Immature natural killer cell (primary cell): ENCODE measurements at places on chromosomes 11 and 22.
A peak's percentile ranks its signal among the peaks of the same experiment; 100 is the strongest.

DNA sequence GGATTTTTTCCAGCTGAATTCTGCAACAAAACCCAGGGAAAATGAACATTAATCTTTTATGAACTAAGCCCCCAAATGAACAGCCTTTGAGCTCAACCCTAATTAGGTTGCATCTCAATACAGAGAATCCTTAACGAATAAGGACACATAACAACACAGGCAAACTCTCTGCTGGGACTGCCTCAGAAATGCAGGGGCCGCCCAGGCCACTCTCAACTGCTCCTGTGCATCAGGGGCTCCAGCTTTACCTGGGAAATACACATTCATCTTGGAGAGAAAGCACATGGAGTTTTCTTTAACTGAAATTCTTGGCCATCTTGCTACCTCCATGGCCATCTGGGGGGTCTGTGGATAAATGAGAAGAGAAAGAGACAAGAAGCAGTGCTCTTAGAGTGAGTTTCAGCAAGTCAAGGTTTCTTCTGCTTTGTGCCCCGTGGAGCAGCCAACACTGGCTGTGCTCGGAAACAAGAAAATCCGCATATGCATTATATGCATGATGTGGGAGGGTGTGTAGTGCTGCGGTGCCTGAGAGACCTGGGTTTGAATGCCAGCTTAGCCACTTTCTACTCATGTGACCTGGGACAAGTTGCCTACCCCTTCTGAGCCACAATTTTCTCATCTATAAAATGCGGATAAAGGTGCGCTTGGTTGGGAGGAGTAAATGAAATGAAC is 81.9 kb upstream of the RCN1 start:
- no peak for DNase-seq

GRCh38 chr11:129739339-129739738 is 76.3 kb upstream of the TMEM45B start:
- DNase-seq = no peak

DNA sequence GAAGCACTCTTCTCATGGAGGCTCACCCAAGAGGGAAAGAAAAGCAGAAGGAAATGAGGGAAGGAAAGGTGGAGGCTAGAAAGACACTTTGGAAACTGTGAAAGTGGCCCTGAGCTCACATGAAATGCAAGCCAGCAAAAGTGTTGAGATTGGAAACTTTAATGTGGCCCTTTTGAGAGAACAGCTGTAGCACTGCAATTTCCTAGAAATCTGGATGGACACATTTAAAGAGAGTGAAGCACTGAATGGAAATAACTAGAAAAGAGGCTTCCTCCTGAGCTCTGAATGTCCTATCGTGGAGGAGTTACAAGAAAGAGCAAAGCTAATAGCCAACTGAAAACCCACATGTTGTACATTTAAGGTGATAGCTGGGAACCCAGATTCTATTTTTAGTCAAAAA is 56.0 kb downstream of the LIF start:
- DNase-seq = no peak

GRCh38 chr11:75241036-75241905 is 697 bp downstream of the TPBGL start:
- DNase-seq = peak; percentile 87

DNA sequence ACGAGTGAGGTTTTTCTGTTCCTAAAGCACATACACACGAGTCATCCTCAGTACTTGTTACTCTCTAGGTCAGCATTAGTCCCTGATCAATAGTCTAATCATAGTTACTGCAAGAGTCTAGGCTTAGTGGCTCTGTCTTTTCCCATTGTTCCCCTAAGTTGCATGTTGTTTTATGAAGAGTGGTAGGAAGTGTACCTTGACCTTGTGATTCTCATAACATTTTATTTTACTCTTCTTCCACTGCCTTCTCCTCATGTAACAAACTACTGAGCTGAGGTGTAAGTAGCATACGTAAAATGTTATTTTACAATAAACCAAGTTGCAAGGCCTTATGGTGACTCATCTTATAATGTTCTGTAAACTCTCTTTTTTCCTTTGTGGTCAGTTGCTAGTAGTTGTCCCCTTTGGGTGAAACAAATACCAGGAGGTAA is 15.0 kb downstream of the METTL15 start:
- DNase-seq = no peak

- no peak for DNase-seq
Observed at GRCh38 chr11:2547806-2548205, 103.0 kb downstream of the KCNQ1 start.

DNA sequence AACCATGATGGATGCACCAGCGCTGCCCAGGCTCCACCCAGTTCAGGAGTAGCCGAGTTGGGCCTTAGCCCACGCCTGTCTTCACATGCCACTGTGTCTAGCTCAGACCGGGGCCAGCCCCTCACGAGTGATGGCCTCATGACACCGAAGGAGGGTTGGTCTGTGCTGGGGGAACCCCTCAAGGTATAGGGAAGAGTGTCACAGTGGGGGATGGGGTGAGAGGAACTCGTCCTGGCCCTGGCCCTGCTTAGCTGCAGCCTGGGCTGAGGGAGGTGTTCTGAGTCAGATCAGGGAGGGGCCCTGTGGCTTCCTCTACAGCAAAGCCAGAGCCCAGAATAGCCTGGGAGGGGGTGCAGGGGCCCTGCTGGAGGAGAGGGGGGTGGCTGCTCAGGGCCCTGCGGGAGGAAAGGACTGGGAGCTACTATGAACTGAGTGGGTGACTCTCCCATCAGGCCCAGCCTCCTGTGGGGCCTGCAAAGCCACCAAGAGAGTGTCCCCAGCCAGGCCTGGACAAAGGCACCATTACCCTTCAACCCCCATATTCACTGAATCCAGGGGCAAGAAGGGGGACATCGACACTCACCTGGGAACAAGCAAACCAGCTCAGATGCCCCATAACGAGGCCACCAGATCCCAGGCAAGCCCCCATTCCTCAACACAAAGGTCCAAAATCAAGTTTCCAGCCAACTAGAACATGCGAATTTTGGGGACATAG is 41.2 kb downstream of the IGLL5 start:
- peak; percentile 67 for DNase-seq
